CD4-positive, alpha-beta T cell treated with Interleukin-17A for 1 hour (primary cell): ENCODE measurements at places on chromosomes 1 and 21.

DNA sequence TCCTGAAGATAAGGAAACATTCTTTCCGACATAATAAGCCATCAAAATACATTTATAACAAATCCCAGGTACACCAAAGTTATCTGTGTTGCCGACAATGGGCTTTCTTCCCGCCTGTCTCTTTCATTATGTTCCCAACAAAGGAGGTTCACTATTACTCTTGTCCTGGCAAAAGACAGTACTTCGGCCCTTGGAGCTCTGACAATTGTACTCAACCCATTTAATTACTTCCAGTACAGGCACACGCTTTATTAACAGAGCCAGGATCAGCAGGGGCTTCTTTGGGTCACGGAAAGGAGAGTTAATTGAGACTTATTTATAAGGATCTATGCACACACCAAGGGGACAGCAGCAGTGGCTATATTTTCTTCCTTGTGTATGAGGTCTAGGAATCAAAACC is 46.6 kb upstream of the DUSP10 start:
- no peak for DNase-seq

DNA sequence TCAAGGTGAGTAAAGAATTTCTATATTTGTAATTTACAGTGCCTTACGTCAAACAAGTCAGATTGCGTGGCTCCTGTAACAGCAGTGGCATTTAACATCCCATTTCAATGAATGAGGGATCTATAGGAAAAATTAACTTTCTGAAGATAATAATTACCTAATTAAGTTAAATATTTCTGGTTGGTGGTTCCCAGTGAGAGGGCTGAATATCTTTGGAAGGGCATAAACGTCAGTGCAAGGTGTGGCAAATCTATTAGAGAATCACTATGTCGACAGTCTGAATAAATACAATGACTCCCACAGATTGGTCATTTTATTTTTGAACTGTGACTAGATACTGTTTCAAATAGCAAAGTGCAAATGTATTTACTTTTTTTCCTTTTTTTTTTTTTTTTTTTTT is 80.0 kb downstream of the S1PR1 start:
- no peak for DNase-seq

DNA sequence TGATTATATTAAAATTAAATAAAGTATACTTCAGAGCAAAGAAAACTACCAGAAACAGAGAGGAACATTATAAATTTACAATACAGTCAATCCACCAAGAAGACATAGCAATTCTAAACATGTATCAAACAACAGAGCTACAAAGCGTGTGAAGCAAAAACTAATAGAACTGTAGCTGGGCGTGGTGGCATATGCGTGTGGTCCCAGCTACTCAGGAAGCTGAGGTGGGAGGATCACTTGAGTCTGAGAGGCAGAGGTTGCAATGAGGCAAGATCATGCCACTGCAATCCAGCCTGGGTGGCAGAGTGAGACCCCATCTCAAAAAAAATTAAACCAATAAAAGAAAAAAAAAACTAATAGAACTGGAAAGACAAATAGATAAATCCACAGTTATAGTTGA is 12.3 kb downstream of the CCDC185 start:
- peak; percentile 16 for DNase-seq

DNA sequence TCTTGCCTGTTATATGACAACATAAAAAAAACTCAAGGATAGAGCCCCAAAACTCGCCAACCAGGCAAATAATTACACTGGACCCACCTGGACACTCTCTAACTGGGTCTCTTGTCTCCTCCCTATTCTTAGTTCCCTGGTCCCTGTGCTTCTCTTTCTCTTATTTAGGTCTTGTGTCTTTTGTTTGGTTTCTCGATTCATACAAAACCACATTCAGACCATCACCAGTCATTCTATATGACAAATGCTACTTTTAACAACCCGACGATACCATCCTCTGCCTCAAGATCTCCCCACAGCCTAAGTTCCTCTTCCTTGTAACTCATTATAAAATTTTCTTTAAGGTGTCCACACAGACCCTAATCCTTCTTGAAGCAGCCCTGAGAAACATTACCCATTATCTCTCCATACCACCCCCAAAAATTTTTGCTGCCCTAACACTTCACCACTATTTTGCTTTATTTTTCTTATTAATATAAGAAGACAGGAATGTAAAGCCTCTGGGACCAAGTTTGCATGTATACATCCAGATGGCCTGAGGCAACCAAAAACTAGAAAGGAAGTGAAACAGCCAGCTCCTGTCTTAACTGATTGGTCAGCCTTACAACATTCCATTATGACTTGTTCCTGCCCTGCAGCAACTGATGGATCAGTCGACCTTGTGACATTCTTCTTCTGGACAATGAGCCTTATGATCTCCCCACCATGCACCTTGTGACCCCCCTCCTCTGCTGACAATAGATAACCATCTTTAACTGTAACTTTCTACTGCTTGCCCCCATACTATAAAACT is 638.2 kb downstream of the AMY1C start:
- DNase-seq, result no peak

GRCh38 chr1:201656311-201657032 is 117.5 kb downstream of the NAV1 start:
- DNase-seq, result no peak
